HepG2 (cell line): ENCODE measurements at places on chromosomes 6 and 20. TPM values are rescaled to one million over a fixed set of nuclear protein-coding genes. Genes with fewer than 3 reads are reported as not detected.

The MOG gene
- not detected in 2 replicates for polyA plus RNA-seq

The BIRC7 gene
- 5.1 and 8.6 TPM in 2 replicates for polyA plus RNA-seq

The C4A gene
- polyA plus RNA-seq, result 478 and 755 TPM in 2 replicates

The SUPT3H gene
- 32.4 and 36.1 TPM in 2 replicates for polyA plus RNA-seq

The SIRPA gene
- 6.8 and 7.2 TPM in 2 replicates for polyA plus RNA-seq

The SRC gene
- 192 and 229 TPM in 2 replicates for polyA plus RNA-seq

The CPNE1 gene
- polyA plus RNA-seq, result 369 and 408 TPM in 2 replicates
